ENCODE measurements at places on chromosomes 3 and 15. TPM values are rescaled to one million over a fixed set of nuclear protein-coding genes. Genes with fewer than 3 reads are reported as not detected.

The CLSTN2 gene
- total RNA-seq: under 0.01 TPM

The KIF9 gene
- total RNA-seq: 10.1 TPM

The PLA2G4D gene
- not detected for total RNA-seq

The ARRDC4 gene
- total RNA-seq: 3.6 TPM
